CD4-positive, alpha-beta T cell treated with Interleukin-2 at 100 ng/mL for 4 hours (primary cell): ENCODE measurements at places on chromosomes 16 and 17.

DNA sequence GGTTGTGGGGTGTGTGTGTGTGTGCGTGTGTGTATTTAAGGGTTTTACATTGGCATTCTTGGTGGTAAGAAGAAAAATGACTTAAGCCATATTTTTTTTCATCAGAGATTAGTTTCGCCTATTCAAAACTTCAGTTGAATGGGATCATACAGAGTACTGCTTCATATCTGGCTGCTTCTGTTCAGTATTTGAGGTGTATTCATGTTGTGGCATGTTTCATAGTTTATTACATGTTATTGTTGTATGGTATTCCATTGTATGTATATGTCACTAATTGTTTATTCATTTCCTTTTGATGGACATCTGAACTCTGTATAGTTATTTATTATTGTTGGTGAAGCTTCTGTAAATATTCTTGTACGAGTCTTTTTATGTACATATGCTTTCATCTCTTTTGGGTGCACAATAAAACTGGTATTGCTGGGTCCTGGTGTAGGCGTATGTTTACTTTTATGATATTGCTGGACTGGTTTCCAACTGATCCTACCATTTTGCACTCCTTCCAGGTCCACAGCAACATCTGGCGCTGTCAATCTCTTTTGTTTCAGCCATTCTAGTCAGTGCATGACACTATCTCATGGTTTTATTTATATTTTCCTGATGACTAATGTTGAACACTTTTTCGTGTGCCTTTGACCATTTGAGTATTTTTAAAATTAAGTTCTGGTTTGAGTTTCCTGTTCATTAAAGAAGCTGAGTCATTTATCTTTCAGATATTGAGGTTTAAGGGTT, 77.4 kb upstream of the MAF start:
- no peak for DNase-seq

DNA sequence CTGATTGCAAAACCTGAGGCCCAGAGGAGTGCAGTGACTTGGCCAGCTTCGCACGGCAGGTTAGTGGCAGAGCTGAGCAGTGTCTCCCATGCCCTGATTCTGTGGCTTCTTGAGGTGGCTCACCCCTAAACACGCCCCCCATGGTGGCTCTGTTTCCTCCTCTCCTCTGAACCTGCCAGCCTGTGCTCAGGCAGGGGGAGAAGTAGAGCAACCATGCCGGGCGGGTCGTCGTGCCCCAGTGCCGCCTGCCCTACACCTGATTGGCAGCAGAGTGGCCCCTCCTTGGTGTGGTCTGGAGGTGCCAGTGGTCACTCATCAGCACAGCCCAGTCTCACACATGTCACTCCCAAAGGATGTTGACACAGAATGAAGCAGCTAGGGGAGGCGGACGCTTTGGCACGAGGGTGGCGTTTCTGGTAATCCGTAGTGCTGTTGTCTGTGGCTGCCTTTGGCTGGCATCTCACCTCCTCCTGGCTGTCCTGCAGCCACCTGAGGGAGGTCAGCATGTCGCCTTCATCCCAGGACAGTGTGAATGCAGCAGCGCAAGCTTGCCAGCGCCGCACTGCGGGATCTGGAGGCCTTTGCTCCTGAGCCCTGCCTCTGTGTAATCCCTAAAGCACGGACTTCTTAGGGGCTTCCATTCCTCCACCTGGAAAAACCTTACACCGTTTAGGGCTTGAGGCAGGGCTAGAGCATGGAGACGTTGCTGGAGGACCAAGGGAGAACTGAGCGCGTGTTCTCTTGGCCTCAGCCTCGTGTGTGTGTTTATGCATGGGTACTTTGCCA, 294.7 kb downstream of the SEC14L1 start:
- DNase-seq, result peak; percentile 50

DNA sequence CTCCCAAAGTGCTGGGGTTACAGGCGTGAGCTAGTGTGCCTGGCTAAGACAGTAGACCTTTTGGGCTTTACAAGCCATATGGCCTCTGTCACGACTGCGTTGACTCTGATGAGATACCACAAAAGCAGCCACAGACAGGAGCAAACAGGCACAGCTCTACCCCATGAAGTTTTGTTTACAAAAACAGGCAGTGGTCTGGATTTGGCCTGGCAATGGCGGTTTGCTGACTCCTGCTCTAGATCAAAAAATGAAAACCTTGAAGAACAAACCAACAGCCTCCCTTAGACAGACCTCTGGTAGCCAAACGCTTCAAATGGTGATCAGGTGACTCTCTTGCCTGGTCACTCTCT, 20.7 kb downstream of the SLC43A2 start:
- DNase-seq, result no peak

DNA sequence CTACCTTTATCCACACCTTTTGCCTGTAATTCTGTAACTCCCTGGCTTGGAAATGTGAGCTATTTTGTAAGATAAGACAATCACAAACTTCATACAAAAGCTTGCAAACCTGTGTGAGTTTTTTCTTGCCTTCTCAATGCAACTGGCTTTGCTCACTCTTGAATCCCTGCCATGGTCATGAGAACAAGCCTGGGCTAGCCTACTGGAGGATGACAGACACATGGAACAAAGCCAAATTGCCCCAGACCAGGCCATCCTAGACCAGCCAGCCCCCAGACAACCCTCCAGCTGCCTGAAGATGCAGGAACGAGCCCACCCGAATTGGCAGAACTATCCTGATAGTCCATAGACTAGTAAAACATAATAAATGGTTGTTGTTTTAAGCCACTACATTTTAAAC, 466.6 kb upstream of the ERCC4 start:
- no peak for DNase-seq

DNA sequence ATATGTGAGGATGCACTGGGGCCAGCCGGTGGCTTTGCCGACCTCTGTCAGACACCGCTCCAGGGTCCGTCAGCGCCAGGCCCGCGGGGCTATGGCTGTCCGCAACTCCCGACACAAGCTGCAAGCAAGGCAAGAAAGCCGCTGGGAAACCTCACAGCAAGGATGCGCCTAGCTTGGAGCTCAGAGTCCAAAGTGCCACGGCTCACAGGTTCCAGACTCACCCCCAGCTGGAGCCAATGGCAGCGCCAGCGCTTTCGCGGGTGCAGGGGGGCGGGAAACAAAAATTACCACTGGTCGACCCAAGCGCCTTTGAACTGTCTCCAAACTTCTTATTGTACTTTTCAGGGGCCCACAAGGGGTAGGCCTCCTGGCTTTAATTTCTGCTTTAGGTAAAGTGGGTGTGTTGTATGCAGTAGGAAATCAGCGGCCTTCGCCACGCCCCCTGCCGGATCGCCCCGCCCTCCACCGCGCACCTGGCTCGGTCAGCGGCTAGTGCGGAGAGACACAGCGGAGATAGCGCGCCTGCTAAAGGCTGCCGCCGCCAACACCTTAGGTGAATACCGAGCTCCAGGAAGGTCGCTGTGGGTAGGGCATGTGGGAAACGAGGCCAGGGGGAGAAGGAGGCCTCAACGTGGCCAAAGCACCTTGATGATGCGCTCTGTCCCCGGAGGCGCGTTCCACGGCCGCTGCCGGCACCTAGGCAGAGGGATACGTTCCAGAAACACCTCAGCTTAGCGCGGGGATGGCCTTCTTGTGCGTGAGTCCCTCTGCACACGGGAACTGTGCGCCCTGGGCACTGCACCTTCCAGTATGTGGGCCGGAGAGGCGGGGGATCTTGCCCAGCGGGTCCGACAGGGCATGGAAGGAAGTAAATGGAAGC, 61.0 kb upstream of the RBL2 start:
- peak; percentile 83 for DNase-seq
